Cortex of kidney (tissue), 1 donor: ENCODE measurements at places on chromosomes 7 and 10.

DNA sequence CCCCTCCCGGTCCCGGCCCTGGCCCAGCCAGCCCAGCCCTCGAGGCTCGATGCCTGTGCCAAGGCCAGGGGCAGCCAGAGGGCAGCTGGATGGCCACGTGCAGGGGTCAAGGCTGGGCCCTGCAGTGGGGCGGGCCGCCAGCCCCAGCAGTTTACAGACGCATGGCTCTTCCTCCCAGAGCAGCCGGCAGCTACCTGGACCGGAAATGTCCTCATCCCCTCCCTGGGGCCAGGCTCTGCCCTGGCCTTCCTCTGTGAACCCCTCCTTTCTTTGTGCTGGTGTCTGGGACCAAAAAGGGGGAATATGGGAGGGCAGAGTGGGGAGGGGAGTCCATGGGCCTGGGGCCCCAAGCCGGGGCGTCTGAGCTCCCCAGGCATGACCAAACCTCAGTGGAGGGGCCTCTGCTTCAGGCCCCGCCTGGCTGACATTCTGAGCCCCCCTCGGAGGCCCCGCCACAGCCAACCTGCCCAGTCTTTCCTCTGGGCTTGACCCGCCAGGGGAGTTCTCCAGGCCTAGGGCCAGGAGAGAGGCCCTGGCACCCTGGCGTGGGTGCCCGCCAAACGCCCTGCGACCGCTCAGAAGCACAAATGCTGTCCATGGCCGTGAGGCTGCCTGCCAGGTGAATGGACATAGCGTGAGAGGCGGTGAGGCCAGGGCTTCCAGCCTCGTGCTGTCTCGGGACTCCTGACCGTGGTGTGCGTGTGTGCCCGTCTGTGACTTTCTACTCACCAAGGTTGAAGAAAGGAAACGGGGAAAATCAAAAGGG lies 24.7 kb upstream of the AMZ1 start:
- no peak for DNase-seq

DNA sequence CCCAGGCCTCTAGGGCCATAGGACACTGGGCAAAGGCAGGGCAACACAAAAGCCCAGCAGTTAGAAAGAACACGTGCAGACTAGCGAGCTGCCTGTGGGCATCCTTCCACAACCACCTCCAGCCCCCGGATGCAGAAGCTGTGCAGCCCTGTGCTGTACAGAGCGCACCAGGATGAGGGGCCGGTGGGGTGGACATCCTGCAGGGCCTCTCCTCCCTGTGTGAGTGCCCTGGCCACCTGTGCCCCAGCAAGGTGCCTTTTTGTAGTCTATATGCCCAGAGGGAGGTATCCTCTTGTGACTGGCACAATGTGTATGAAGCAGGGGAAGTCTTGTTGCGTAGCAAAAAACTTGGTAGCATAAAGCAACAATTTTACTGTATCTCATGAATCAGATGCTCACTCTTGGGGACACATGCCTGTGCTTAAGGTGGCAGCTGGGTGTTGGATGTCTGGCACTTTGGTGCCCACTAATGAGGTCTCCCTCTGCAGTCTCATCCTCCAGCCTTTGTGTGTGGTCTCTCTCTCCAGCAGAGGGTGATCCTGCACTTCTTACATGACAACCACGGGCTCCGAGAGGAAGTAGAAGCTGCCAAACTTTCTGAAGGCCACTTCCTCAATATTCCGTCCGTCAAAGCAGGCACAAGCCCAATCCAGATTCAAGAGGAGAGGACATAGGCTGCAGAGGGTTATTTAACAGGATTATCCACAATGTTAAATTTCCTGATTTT lies 8.7 kb downstream of the NCAPG2 start:
- DNase-seq: no peak

- no peak for DNase-seq
These were observed 73.8 kb downstream of the DIP2C start for GRCh38 chr10:615583-616152.

GRCh38 chr10:49599546-49599945 lies 10.6 kb upstream of the SLC18A3 start:
- no peak for DNase-seq

- DNase-seq: no peak
These were observed 102.1 kb downstream of the CRPPA start for GRCh38 chr7:16318989-16319915.

GRCh38 chr10:11178606-11179515 lies 161.2 kb downstream of the CELF2 start:
- DNase-seq: no peak

- DNase-seq: no peak
These were observed 79.6 kb downstream of the SND1 start for GRCh38 chr7:127731431-127732080.

DNA sequence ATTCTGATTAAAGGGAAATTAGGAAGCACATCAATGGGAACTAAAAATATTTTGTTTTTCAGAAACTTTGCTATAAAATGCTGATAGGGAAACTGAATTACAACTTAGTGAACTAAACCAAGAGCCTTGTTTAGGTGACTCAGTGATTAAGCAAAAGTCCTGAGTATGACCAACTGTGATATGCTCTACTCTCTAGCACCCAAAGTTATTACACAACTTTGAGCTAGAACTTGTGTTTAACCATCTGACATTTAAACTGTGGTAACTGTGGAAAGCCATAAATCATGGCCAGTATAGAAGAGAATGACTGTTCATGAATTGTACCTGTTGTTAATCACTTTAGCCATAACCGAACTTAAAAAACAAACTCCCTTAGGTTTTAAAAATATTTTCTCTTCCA lies 127.4 kb downstream of the ZNF365 start:
- DNase-seq: no peak

- DNase-seq: no peak
These were observed 74.9 kb downstream of the VWC2 start for GRCh38 chr7:49848211-49848841.

GRCh38 chr7:47887016-47887640 lies 61.1 kb downstream of the PKD1L1 start:
- DNase-seq: no peak

GRCh38 chr10:89588671-89589070 lies 53.3 kb upstream of the SLC16A12 start:
- DNase-seq: no peak
